Activated CD8-positive, alpha-beta memory T cell treated with anti-CD3 and anti-CD28 coated beads for 1 hour (primary cell): ENCODE measurements at places on chromosomes 4 and X.

DNA sequence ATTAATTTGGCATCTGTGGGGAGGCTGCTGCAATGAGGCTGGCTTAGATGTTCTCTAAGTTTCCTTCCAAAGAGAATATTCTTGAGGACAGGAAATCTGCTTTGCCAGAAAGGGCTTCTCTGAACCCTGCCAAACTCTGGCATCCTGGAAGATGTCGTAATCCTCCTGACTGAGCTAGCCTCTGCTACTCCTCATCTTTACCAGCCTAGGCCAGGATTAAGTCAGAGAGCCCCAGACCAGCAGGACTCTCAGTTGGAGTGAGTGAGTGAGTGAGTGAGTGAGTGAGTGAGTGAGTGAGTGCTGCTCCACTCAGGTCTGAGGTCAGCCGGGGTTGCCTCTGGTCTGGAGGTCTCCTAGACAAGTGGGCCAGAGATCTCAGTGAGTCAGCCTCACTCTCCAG lies 104.9 kb upstream of the SOD3 start:
- no peak for DNase-seq

- DNase-seq: no peak
Observed at GRCh38 chr4:185201977-185202962, 1.5 kb downstream of the CFAP97 start.

DNA sequence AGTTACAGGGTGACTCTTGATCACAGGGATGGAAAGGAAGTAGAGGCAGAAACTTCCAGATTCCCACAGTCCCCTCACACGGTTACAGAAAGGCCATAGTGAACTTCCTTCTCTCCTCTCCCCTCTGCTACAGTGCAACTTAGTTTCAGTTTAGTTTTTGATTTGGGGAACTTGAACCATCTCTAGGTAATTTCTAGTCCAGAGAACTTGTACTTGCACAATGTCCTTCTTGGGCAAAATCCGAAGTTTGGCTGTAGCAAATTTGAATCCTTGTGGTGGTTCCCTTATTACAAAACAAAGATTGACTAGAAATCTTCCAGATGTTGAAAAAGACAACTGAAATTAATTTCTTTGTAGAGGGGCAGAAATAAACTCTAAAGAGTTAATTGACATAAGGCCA lies 1.2 kb upstream of the BLTP1 start:
- DNase-seq: no peak

DNA sequence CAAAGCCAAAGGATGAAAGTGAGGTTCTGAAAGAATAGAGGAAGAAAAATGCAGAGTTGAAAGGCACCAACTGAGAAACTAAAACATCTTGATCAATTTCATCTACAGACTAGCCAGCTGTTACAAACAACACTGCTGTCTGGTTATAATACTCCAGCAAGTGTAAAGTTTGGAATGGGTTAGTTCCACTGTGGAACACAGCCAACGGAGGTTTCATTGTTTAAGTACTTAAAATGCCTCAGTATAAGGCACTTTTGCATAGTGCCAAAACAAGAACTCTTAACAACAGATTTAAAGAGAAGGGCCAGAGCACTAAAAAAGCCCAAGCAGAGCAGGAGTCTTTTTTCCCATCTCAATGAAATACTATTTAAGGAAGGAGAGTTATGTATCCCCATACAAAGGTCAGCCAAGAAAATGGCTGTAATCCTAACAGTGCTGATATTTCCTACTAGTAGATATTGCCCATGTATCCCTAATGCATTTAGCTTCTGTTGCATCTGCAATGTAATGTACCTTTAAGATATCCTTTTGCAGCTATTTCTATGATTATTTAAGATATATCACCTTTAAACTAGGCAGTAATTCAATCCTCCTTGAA lies 16.5 kb downstream of the ACSL4 start:
- DNase-seq: no peak

GRCh38 chrX:12866451-12867377 lies at the start of gene TLR7:
TSS of gene TLR7 (plus strand) at chrX:12867072. CDS start at chrX:12867579, 507 bp downstream.
- no peak for DNase-seq

DNA sequence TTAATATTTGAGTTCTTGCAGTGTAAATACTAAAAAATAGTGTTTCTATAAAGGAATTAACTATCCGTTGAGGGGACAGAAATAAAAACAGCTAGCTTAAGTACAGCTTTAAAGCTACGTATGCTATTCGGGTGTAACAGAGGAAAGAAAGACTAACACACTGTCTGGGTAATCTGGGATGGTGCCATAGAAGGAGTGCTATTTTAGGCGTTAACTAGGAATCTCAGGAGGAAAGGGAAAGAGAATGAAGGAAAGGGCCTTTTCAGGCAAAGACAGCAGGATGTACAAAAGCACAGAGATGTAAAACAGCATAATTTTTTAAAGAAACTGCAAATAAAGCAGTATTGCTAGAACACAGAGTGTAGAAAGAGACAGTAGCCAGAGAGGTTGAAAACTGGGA lies 161.8 kb downstream of the RAP1GDS1 start:
- no peak for DNase-seq

DNA sequence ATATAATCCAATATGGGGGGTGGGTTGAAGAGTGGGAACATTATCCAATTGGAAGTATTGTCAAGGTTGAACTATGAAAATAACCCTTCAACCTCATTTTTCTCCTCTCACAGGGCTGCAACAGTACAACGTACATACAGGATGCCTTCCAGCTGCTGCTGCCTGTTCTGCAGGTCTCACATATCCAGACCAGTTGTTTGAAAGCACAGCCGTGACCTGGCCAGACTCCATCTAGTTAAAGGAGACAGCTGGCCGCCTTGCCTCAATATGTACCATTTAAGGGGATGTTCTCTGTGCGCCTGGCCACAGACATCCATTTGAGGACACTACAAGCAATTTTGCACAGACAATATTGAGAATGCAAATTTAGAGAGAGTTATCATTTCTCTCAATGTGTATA lies 75.7 kb downstream of the FAM114A1 start:
- DNase-seq: no peak

GRCh38 chrX:42943051-42943974 lies 165.3 kb upstream of the PPP1R2C start:
- no peak for DNase-seq

DNA sequence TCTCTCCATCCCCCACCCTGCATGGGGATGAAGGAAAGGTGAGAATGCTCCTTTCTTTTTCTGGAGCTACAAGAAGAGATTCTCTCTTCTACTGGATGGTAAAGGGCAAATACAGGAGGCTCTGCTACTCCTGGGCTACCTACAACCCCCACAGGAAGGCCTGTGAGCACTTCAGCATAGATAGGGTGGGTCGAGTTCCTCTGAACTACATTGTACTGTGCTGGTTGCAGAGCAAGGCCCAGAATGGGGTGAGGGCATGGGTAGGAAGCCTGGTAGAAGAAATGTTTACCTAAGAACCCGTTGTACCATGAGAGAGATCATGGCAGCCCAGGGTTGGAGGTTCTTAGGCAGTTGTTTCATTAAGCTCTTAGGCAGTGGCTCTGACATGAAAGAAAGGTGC lies 510.4 kb downstream of the MID1IP1 start:
- DNase-seq: no peak

- no peak for DNase-seq
Observed at GRCh38 chr4:75995727-75996126, 5.0 kb upstream of the SDAD1 start.

DNA sequence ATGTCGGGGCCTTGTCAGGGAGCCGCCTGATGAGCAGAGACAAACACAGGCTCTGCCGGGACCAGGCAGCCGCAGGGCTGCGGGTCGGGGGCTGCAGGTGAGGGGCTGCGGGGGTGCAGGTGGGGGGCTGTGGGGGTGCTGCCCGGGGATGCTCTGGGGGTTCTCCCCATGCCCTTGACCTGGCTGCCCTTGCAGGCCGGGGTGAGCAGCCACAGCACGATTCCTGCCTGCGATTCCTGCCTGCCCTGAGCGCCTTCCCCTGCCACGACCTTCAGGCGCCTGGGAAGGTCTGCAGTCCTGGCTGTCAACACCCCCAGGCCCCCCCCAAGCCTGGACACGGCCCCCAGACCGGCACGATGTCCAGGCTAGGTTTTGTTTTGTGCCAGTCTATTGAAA lies 106.3 kb downstream of the FAM53A start:
- no peak for DNase-seq

- DNase-seq: no peak
Observed at GRCh38 chr4:87087420-87087819, 133.0 kb downstream of the KLHL8 start.

DNA sequence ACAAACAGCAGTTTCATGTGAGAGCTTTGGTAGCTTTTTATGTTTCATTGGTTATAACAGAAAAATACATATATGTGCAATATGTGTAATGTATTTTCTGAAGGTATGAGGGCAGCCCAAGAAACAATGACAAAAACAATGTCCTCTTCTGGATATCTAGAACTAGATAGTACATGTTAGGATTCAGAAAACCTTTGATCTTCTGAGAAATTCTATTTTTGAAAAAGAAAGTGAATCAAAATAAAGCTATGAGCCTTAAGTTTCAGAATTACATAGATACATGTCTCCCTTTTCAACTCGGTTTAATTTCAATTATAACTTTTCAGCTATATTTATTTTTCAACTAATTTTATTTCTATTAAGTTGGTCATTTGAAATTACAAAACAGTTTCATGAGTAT lies 131.9 kb downstream of the REELD1 start:
- DNase-seq: no peak

GRCh38 chr4:38923746-38924145 lies 56.1 kb downstream of the FAM114A1 start:
- no peak for DNase-seq

- DNase-seq: no peak
Observed at GRCh38 chr4:189850239-189850856, 90.3 kb upstream of the FRG1 start.

GRCh38 chr4:29304595-29304994 lies 1415.6 kb upstream of the PCDH7 start:
- DNase-seq: no peak

DNA sequence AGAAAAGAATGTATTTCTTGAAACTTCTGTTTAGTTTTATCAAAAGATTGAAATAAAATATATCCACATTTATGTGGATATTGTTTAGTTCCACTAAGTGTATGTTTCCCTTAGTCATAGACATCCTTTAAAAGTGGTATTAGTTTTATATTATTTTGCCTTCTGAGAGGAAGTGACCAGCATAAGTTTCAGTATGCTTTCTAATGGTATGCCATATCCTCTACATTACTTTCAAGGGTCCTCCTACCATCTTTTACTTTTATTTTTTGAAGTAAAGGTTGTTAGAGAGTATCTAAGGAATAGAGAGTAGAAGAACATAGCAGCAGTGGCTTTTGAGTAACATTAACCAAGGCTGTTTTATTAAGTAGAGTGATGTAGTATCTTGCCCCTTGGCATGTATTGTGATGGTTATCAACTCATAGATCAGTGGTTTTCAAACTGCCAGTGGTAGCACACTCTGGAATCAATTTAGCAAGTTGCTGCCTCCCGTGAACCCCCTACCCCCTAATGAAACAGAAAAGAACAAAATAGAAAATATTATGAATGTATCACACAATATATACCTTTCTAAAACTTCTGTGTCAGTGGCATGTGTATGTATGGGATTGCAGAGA lies 44.8 kb downstream of the RBPJ start:
- no peak for DNase-seq

DNA sequence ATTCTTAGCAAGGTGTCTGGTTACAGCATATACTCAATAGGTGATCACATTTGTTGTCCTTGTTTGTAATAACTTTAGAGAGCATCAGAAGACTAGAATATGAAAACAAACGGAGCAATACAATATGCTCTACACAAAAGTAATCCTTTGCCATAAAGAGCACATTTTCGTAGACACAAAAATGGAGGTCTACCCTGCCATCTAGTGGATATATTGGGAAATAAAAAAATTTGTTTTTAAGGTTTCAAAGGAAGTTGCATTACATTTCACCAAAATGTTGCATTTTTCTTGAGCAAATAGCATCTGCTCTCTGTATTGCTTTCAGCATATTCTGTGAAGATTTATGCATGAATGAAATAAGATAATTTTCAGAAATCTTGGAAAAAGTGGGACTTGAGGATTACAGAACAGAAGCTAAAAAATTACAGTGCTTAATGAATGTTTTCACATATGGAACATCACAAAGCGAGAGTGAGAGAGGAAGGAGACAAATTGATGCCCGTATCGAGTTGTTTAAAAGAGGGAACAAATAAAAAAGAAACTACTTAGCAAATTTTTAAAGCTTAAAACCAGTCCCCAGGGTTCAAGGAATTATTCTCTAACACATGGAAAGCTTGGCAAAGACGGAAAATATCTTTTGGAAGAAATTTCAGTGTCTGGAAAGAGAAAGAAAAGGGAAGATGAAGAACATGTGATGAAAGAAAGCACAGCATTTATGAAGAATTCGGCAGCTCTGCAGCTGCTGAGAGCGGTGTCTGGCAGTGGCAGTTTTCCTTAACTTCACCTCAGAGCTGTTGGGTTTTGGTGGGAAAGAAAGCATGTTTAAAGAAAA lies 390.1 kb downstream of the ANKRD50 start:
- no peak for DNase-seq

GRCh38 chr4:25144870-25145481 lies 15.3 kb downstream of the SEPSECS start:
- DNase-seq: no peak

DNA sequence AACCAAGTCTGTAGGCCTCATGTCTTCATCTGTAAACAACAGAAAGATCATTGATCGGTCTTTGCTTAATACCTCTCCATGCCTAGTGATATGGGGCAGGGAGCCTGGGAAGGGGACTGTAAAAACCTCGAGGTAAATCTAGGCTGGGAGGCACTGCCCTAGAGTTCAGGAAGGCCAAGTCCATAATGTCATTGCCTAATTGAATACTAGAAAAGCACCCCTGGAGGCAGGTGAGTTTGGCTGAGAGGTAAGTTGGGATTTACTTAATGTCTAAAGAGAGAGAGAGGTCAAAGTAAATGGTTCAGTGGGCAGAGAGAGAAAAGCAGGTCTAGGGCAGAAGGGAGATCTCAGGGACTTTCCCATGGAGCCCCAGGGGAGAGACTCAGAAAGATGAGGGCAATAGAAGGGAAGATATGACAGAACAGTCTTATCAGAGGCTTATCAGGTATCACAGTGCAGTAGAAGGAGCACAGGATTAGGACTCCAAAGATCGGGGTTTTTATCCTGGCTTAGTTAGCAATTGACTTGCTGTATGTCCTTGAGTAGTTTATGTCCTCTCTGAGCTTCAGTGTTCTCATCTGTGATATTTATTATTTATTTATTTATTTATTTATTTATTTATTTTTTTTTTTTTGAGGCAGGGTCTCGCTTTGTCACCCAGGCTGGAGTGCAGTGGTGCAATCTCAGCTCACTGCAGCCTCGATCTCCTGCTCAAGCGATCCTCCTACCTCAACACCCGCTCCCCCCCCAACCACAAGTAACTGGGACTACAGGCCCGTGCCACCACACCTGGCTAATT lies 85.2 kb downstream of the SLC16A2 start:
- no peak for DNase-seq
